ENCODE measurements at places on chromosomes 16 and 17.

- no peak for DNase-seq
These were observed 285.8 kb downstream of the WWOX start for GRCh38 chr16:78385086-78385805.

DNA sequence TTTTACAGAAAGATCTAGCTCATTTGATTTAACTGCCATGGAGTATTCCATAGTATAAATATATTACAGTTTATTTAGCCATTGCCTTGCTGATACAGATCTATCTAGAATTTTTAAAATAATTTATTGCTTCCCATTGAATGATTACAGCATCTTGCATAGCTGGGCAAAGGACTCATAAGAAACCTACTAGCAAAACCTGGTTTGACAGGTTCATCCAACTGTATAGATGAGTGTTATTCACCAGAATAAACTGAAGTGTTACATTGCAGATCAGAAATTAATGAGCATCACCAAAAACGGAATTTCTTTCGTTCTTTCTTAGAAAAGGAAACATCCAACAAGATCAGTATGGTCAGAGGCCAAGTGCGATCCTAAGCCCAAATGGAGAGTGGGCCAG, 202.2 kb upstream of the CACNG5 start:
- no peak for DNase-seq

DNA sequence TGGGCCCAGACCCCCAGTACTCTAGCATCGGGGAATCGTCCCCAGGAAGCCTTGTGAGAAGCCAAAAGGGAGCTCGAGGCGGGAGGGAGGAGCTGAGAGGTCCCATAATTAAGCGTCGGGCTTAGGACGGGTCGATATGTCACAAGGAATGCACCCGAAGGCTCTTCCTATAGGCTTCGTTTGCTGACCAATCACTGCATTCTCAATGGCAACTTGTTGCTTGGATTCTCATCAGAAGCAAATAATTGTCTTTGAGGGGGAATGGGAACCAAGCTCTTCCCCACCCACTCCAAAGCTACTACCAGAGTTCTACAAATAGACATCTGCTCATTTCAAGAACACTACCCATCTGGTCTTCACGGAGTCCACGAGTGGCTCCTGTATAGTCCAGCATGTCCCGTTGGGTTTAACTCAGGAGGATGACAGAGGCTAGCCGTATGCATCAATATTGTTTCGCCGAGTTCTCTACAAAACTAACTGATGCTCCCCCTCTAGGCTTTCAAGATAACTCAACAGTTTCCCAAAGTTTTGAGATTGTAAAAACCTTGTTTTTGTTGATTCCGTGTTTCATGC, 628 bp upstream of the BLMH start:
- DNase-seq: no peak

DNA sequence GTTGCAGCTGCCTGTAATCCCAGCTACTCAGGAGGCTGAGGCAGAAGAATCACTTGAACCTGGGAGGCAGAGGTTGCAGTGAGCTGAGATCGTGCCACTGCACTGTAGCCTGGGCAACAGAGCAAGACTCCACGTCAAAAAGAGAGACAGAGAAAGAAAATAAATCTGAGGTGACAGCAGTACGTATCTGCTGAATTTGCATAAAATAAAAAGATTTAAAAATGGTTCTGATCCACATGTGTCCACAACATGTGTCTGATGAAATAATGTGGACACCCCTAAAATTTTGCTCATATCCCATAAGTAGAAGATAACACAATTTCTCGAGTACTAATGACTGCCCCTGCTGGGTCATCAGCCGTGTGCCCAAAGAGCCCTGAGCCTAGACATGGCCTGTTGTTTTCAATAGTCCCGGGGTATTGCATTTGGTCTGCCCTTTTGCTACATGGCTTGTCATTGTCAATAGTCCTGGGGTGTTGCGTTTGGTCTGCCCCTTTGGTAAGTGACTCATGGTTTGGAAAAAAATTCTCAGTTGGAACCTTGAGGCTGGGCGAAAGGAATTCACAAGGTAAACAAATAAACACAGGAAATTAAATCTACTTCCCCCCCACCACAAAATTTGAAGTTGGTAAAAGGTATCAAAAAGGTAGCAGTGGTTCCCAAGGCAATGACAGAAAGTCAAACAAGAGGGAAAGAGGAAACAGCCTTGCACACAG, 434.6 kb upstream of the MAF start:
- no peak for DNase-seq

GRCh38 chr17:3815122-3815521, 14.1 kb upstream of the ITGAE start:
- DNase-seq: no peak

GRCh38 chr16:87692756-87693155, 73.0 kb downstream of the KLHDC4 start:
- DNase-seq: no peak

- DNase-seq: no peak
These were observed 11.6 kb downstream of the COTL1 start for GRCh38 chr16:84606081-84606875.

GRCh38 chr16:51845586-51846305, 694.7 kb upstream of the SALL1 start:
- no peak for DNase-seq

- no peak for DNase-seq
These were observed 1.5 kb downstream of the PIEZO1 start for GRCh38 chr16:88783391-88784073.

DNA sequence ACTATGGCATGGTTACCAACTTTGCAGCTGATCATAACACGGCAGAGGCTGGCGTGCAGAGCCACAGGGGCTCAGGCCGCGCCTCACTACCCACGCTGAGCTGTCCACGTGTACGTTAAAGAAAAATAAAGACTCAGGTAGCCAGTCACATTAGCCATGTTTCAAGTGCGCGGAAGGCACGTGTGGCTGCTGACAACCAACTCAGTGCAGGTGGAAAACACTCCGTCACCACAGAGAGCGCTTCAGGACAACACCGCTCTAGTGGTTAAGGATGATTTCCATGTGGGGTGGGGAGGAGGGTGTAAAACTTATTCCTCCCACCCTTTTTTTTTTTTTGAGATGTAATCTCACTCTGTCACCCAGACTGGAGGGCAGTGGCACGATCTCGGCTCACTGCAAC, 33.8 kb downstream of the ZCCHC14 start:
- no peak for DNase-seq

DNA sequence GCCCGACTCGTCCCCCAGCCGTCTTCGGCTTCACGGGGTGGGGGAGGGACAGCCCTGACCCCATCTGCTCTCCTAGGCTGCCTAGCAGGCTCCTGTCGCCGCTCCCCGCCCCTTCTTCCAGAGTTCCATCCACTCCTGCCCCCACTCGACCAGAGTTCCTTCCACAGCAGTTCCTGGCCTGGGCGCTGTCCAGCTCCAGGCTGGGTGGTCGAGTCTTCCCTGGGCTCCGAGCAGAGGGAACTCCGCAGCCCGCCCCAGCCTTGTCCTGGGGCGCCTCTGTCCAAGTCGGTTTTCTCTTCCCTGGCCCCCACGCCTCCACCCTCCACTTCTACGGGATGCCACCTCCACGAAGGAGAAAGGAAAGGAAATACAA, 1.4 kb downstream of the PYY start:
- no peak for DNase-seq

GRCh38 chr17:80513892-80514291, 30.7 kb upstream of the RPTOR start:
- DNase-seq: no peak
